Vagina (tissue), 2 donors: ENCODE measurements at places on chromosomes 6 and 20.

DNA sequence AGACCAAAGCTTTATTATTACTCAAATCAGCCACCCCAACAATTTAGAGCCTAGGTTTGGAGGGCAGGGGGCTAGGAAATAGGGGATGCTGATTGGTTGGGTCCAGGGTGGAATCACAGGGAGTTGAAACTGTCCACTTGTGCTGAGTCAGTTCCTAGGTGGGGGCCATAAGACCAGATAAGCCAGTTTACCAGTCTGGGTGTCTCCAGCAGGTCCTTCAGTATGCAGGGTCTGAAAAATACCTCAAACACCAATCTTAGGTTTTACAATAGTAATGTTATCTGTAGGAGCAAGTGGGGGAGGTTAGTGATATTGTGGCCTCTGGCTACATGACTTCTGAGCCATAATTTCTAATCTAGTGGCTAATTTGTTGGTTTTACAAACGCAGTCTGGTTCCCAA lies 63.2 kb downstream of the UBR2 start:
- DNase-seq = no peak

GRCh38 chr20:54435015-54435414 lies 40.4 kb upstream of the DOK5 start:
- DNase-seq = no peak

- DNase-seq = no peak
These were observed 35.1 kb upstream of the IRAK1BP1 start for GRCh38 chr6:78832091-78832808.

GRCh38 chr6:56959938-56960337 lies 5.0 kb downstream of the BEND6 start:
- DNase-seq = no peak
